ENCODE measurements at places on chromosomes 5 and 9.

- no peak for DNase-seq
Measured at GRCh38 chr5:178106556-178107239, 6.6 kb upstream of the N4BP3 start.

GRCh38 chr5:168893283-168893682, 314.1 kb upstream of the PANK3 start:
- DNase-seq, result no peak

DNA sequence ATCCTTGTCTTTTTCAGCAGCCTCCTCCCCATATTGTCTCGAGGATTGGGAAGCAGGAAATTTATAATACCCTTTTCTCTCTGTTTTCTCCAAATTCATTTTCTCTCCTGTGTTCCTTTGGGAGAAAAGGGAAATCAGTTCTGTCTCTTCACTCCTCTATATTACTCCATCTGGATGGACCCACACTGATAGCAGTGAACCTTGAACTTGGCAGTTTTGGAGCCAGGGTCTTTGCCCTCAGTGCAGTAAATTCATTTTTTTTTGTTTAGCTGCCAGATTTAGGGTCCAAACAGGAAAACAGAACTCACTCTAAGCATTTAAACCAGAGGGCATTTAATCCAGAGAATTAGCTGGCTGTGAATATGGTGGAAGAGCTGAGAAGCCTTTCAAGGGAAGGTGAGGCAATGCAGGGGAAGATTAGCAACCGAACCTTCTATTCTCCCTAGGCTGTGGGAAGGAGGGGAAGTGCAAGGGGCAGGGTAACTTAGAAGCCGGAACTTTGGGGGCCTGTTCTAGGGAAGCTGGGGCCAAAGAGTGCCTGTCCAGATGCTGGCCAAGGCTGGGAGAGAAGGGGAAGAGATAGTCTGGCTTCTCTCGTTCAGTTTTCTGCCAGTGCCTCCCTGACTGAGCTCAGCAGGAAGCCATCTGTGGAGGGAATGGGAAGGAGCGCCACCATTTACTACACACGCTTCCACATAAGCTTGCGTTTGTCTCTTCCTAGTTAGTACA, 16.3 kb upstream of the NPR2 start:
- no peak for DNase-seq

GRCh38 chr9:112331674-112331952, 1.8 kb downstream of the PTBP3 start:
- no peak for DNase-seq

GRCh38 chr5:162372256-162372655, 304.7 kb downstream of the GABRG2 start:
- DNase-seq, result no peak

DNA sequence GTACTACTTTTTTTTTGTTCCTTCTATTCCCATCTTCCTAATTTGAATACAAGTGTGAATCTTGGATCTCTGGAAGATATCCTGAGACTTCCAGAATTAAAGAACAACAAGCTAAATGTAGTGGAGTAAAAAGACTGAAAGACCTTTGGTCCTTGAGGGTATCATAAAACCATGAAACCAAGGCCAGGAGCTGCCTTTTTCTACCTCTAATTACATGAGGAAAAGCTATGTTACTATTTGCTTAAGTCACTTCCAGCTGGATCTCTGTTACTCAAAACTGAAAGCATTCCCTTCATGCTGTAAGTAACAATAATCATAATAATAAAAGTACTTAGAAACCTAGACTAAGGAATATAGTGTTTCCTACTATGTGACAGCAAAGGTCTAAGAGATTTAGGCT, 649.6 kb downstream of the KCTD16 start:
- no peak for DNase-seq

DNA sequence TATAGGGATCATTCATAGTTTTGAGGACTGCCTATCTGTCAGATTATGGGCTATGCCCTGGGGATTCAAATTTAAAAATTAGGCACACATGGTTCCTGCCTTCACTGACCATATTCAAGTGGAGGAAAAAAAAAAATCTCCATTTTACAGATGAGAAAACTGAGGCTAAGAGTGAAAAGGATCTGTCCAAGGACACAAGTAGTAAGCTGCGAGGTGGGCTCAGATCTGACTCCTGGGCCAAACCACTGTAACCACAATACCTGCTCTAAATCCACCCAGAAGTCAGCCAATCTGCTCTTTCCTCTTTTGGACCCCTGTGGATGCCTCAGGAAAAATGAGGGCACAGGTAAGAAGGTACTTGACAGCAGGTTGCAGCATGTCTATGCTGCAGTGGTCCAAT, 2.8 kb upstream of the TOR1A start:
- DNase-seq, result no peak

- no peak for DNase-seq
Measured at GRCh38 chr5:115573133-115573532, 28.6 kb upstream of the FEM1C start.

DNA sequence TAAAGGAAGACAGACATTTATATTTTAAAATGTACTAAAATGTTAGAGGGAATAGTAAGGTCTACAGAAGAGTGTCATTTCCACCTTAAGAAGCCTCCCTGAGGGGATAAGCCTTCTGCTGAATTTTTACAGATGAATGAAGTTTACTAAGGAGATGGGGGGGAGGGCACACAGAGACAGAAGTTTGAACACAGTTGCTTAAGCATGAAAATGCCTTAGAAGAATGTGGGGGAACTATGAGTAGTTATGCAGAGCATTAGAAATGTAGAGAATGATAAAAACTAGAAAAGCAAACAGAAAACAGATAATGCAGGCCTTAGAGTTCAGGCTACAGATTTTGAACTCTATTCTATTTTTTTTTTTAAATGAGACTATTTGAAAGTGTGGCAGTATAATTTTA, 232.2 kb upstream of the VLDLR start:
- DNase-seq, result no peak

DNA sequence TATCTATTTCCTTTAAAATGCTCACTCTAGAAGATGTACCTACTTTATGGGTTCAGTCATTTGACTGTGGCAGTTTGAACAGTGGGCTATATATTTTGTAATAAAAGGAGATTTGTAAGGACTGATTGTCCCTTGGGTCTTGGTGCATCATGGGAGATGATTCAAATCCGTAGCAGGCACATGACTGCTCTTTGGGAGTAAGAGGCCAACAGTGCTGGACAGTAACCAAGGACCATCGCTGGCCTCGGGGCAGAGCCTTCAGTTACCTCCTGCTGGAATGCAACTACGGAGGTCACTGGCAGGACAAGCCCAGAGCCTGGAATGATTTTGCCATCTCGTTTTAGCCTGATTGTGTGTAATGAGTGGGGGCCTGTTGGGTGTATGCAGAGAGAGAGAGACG, 7.0 kb upstream of the MAMDC2 start:
- no peak for DNase-seq

- no peak for DNase-seq
Measured at GRCh38 chr5:31913808-31914207, 260.3 kb downstream of the GOLPH3 start.

DNA sequence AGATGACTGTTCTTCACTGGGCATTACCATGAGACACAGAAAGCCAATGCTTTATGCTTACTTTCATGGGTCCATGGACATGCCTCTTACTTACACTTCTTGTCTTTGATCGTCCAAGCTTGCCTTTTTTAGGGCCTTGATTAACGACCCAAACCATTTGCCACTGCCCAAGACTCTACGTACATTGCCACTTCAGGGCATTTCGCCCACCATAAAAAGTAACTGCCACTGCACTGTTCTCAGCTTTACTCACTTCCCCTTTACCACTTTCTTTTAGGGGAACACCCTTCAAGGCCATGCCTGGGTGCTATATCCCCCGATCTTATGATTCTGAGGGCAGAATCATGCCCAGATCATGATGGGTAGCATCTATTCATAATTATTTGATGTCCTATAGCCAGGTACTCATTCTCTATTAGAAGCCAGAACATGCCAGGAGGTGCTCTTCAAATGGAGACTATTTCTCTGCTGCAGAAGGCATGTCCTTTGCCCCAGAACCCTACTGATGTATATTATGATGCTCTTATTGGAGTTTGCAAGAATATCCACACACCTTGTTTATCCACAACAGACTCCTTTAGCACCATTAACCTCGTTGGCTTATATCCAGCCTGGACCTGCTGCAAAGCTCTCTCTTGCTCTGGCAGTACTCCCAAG, 64.1 kb upstream of the RAD23B start:
- DNase-seq, result no peak

GRCh38 chr9:136984464-136985026, 1.8 kb downstream of the LCNL1 start:
- DNase-seq, result no peak

DNA sequence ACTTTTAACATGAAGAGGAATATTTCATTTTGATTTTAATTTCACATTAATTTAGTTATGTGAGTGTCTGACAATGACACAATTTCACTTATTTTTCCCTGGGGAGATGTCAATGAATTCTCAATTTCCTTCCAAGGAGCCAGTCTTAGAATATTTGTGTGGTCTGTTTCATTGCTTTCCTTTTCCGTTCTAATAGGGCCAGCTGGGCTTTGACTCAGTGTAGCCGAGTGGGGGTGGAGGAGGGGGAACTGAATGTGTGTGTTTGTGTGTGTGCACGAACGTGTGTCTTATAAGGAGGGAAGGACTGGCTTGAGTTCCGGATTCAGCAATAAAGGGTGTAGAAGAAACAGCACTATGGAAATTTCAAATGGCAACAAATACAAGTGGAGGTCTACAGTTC, 100.0 kb downstream of the BASP1 start:
- DNase-seq, result no peak

DNA sequence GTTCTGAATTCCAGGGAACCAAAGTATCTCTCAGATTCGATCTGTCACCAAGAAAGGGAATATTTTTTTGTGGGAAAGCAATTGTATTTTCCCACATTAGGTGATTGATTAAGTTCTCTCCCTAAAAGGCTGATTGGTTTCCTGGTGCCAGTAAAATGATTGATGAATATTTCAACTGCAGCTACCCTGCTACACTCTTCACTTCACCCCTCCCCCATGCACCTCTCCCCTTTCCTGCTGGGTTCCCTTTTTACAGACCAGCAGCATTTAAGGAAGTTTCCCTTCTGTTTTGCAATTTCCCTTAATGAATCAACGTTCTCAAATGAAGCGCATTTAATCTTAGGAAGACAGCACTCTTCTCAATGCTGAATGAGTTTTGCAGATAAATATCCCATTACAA, 13.1 kb downstream of the NR6A1 start:
- no peak for DNase-seq

- DNase-seq, result no peak
Measured at GRCh38 chr5:8241076-8241475, 372.1 kb downstream of the MTRR start.

DNA sequence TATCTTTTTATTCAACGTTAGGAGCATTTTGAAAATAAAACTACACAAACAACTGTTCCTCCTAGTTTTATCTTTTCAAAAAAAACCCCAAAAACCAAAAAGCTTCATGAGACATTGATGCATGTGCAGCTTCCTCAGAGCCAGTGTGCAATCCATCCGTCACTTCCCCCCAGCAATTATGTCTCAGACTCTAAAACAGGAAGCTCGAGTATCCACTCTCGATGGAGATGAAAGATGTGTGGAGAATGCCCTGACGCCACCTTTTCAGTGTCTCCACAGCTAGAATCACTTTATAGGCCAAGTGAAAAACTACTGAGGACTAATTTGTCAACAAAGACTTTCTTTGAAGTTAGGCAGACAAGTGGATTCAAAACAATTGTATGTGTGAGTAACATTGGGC, 408.9 kb upstream of the SMARCA2 start:
- DNase-seq, result no peak

GRCh38 chr9:135320331-135320730, 159.3 kb upstream of the PPP1R26 start:
- no peak for DNase-seq

DNA sequence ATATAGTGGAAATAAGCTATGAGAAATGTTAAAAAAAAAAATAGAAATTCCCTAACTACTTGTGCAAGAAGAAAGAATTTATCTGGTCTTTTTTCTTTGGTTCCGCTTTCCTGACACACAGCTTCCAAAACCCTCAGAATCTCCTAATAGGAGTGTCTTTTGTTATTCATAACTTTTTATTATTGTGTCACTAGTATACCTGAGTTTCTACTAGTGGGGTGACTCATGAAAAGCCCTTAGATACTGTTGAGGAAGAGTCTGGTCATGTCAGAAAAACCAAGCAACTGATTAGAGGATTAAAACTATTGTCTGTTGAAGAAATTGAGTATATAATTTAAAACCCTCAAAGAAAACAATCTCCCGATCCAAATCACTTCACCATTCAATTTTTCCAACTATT, 152.8 kb upstream of the IFNE start:
- DNase-seq, result no peak

DNA sequence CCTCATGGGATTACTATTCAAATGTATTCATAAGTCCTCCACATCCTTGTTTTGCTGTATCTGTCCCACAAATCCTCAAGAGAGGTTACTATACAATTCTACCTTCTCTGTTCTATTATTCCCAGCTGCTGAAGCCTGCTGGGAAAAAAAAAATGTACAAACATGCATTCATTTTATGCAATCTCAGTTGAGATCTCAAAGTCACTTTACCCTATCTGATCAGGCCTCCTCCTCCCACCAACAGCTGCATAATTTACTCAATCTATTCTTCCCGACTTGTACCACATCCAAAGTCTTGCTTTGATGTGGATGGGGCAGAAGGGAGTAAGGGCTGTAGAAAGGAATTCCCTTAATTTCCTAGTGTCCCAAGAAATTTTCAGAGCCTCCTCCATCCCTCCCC, 28.6 kb downstream of the PSIP1 start:
- no peak for DNase-seq

DNA sequence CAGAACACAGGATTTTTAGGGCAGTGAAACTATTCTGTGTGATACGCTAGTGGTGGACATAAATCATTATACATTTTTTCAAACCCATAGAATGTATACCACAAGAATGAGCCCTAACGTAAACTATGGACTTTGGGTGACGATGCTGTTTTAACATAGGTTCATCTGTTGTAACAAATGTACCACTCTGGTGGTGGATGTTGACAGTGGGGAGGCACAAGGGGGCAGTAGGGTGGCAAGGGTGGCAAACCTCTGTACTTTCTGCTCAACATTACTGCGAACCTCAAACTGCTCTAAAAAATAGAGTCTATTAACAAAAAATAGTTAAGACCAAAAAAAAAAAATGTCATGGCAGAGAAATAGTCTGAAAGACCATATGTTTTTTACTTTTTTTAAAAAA, 9.1 kb upstream of the MVB12B start:
- no peak for DNase-seq

DNA sequence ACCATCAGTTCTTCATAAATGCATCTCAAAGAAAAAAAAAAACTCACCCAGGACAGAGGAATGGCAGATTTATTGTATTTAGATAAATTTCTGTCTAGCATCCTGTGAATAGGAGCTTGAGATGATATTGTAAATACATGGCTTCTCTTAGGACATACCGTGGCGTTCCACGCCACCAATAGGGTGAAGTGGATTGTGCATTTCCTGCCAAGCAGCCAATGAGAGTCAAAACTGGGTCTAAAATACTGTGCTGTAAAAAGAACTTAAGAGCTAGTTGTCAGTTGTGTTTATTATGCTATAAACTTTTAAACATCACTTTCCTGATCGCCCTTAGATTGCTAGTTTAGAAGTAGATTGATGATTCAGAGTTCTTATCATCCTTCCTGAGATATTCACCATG, 20.9 kb upstream of the TRPM6 start:
- no peak for DNase-seq
